T-helper 2 cell (primary cell): ENCODE measurements at places on chromosomes 4 and X.

GRCh38 chr4:21901831-21902230, 46.7 kb downstream of the KCNIP4 start:
- no peak for DNase-seq

GRCh38 chrX:116111497-116111896, 59.0 kb upstream of the AGTR2 start:
- DNase-seq, result no peak

DNA sequence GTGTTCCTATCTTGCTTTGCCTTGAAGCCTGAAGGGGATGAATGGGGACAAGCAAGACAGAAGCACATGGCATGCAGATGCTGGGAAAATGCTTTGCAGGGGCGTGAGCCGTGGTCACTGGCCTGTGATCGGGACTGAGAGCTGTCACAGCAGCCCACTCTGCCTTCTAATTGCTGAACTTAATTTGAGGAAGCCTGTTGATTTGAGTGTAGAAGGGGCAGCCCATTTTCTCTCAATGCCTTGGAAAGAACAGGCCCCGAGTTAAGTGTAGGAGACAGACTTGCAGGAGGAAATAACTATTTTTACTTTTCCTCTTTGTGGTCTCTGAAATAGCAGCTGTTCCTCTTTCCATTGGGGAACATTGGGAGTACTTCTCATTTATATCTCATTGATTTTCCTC, 26.1 kb upstream of the TBC1D1 start:
- no peak for DNase-seq

DNA sequence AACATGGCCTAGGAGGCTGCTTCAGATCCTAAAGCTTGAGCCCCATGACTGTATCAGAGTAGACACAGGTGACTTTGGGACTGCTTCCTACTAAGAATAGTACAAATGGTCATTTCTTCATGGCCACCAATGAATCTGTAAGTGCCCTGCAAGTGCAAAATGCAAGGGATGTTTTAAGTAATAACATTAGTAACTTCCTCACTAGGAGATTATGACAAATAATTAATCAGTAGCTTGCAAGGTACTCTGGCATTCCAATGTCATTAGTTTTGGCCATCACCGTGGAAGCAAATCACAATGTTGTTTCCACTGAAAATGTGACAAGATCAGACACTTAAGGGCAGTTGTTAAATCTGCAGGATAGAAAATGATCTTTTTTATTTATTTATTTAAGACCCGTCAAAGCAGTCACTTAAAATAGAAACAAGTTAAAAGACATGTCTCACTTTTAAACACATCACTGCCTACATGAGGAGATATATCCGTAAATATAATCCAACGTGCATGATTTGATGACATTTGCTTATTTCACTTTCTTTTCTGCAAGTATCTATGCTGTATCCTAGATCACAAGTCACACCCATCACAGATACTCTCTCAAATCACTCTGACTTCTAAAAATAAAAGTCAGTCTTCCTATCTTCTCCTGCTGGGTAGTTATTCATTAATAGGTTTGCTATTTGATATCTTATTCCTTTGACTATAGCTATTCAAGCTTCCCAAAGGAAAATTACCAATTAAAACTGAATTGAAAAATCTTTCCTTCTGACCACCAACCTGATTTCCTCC, 400.6 kb downstream of the IL15 start:
- no peak for DNase-seq

- peak; percentile 30 for DNase-seq
These were observed 16.2 kb downstream of the AWAT2 start for GRCh38 chrX:70033348-70034051.

DNA sequence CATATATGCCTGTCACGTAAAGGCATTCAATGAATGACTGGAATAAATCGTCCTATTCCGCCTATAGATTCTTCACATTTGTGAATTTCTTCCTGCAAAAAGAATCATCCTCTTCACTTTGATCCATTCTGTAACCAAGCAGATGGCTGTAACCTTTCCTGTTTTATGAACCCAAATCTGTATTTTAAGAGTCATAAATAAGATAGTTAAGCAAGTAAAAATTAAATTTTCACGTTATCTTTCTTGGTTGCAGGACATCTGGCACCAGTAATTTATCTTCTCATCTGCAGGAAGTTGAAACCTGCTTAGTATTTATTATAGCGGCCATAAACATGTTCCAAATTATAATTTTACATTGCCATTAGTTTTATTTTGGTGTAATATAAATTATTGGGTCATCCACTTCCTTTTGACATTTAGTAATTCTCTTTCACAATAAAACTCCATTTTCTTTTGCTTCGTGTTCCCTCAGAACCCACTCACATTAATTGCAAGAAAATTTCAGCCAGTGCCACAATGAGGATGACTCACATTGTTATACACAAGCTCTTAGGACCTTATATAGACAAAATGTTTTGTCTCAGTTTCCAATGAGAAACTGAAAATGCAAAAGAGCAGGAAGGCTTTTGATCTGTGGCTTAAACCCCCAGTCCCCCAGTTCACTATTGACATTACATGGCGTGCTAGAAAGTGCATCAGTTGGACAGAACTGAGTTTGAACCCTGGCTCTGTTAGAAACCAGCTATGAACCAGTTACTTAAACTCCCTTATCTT, 51.1 kb downstream of the TMEM156 start:
- no peak for DNase-seq

- no peak for DNase-seq
These were observed 6.0 kb upstream of the WFS1 start for GRCh38 chr4:6263526-6264224.

DNA sequence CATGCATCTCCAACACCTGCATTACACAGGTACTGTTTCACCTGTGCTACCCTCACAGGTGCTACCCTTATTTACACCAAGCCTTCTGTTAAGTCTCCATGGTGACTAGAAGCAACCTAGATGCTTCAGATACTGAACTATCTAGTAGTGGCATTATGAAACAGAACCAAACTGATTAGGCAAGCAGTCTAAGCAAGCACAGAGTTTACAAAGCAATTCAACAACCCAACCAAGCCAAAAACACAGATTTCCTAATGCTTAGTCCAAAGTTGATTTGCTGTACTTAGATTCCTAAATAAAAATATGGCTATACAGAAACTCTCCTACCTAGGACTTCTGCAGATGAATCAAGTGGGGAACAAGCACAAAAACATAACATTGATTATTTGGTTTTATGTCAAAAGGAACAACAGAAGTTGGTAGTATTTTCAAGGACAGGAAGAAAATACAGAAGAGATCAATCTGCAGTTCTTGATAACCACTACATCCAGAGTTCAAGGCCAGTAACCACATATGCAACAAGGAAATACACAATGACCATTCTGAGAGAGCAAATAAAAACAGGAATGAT, 3.2 kb downstream of the TAPT1 start:
- DNase-seq, result no peak

GRCh38 chr4:122639181-122639580, 18.3 kb upstream of the IL21 start:
- DNase-seq, result no peak

- DNase-seq, result no peak
These were observed at the start of gene CLCN4 for GRCh38 chrX:10156199-10157031. CLCN4 (plus strand) TSS chrX:10156975; CDS start chrX:10185033, 28,058 bp downstream.

- no peak for DNase-seq
These were observed 36.7 kb upstream of the NEUROG2 start for GRCh38 chr4:112552668-112553067.

GRCh38 chrX:13370713-13371112, 50.9 kb upstream of the ATXN3L start:
- DNase-seq, result no peak

DNA sequence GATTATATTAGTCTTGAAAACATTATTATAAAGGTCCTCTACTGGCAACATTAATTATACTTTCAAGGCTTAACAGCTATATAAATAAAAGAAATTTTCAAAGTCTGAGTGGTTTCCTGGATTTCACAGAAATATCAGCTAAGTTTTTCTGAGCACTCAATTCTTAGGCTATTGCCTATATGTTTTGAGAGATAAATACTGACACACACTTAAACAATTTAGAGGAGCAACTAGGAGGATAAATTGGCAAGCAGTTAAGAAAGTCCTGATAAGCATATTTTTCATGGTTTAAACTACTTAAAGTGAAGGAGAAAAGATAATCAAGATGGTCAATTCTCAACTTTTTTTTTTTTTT, 2.7 kb upstream of the MGARP start:
- no peak for DNase-seq

DNA sequence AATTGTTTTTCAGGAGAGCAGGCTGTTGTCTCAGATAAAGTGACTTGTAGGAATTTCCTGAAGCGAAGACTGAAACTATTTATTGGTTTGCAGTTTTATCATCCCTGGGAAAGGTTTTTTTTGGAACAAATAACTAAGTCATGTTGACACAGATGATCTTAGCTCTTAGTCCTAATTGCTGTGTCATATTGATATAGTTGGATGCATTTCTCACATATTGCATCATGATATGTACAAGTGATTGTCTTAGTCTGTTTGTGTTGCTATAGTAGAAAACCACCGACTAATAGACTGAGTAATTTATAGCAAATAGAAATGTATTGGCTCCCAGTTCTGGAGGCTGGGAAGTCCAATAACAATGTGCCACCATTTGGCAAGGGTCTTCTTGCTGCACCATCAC, 397.5 kb upstream of the PPP1R2C start:
- DNase-seq, result no peak

GRCh38 chrX:87517571-87518141, at the start of gene KLHL4:
KLHL4 (plus strand) TSS chrX:87517802; CDS start chrX:87517894, 92 bp downstream.
- peak; percentile 78 for DNase-seq

GRCh38 chrX:103718120-103718519, 7.4 kb downstream of the TMEM31 start:
- no peak for DNase-seq

- DNase-seq, result no peak
These were observed 490.2 kb downstream of the TLL1 start for GRCh38 chr4:166363198-166363597.

DNA sequence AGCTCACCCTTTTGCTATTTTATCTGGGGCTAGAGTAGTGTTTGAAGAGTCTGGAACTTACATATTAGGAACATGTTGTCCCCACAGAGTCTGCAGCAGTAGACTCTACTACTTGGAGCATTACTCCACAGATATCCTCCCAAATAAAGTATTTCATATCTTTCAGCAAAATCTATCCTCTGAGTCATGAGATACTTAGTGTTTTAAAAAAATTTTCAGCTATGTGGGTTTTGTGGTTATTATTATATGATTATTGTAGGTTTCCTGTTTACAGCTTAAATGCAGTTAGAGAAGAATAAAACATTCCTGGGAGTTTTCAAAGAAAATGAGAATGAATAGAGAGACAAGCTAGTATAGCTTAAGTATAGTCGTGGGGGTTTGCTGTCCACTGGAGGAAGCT, 30.9 kb downstream of the PAGE2 start:
- DNase-seq, result no peak

DNA sequence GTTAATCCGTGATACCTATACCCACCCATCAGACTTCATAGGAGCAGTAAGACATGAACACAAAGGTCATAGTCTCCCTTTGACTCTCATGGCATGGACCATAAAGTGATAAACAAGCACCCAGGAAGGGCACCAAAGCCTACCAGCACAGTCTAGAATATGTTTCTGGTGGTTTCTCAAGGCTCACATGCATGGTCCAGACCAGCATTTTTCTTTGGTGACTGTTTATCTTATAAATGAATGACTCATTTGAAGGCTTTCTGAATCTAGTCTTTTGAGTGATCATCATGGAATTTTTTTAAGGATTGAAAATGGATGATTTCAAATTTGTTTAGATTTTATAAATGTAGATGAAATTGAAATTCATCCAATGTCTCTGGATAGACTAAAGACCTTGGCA, 32.0 kb upstream of the AMELX start:
- DNase-seq, result no peak

GRCh38 chrX:10310511-10310910, 153.7 kb downstream of the CLCN4 start:
- no peak for DNase-seq

GRCh38 chr4:137896221-137896737, 345.9 kb downstream of the SLC7A11 start:
- no peak for DNase-seq

GRCh38 chrX:118682258-118683014, 45.0 kb upstream of the IL13RA1 start:
- no peak for DNase-seq

DNA sequence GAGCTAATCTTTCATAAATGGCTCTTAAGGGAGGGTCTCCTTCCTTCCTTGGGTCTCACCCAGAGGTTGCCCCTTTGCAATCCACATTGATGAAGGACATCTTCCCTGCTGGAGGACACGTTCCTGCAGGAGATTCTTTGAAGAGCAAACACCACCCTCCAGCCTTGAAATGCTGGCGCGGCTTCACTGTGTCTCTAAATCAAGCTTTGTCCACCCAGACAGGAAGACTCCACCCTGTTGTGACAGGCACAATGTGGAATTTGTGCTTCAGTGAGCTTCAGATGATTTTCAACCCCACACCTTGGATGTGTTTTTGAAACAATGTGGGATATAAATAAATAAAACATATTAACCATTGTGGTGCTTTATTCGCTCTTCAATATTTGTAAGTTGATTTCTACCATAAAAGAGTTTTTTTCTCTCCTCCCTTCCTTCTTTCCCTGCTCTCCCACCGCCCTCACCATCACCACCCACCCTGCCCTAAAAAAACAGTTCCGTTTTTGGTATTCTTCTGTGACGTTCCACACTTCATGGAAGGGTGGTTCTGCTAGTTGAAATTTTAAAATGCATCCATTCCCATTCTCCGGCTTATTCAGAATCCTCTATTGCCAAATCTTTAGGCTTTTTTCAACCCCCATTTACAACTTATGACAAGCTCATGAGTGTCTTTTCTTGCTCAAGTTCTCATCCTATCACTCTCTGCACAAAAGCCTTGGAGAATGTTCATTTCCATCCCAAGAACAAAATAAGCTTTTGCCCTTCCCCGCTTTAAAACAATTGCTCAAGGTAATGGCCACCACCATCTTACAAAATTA, 264.3 kb downstream of the RAPGEF2 start:
- no peak for DNase-seq

DNA sequence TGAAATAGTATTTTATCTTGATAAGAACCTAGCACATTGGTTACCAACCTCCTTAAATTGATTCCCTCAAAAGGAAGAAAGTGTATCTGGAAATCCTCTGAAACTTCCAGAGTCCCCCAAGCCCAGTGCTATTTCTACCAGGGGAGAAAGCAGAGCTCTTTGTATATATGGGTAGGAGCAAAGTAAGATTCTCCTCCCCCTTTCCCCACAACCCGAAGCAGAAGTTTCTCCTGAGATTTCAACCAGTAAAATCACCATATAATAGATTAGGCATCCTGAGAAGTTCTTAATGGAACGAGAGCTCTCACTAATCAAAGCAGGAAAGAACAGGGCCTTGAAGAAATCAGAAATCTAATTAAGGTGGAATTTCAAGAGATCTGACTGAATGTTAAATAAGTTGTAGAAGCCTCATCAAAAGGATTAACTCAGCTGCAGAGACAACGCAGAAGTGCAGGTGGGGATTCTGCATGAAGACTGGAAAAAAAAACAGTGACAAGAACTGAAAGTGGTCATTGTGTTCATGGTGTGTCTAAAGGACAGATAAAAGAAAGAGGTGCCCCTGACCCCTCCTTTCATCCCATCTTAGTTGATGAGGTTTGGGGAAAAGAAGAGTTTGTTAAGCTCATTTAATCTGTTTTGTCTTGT, 39.1 kb downstream of the VSIG4 start:
- no peak for DNase-seq
